Stimulated activated CD8-positive, alpha-beta memory T cell treated with anti-CD3 and anti-CD28 coated beads, Interleukin-15, amount 100 ng/mL, for 1 hour (primary cell): ENCODE measurements at places on chromosomes 13 and 19.

DNA sequence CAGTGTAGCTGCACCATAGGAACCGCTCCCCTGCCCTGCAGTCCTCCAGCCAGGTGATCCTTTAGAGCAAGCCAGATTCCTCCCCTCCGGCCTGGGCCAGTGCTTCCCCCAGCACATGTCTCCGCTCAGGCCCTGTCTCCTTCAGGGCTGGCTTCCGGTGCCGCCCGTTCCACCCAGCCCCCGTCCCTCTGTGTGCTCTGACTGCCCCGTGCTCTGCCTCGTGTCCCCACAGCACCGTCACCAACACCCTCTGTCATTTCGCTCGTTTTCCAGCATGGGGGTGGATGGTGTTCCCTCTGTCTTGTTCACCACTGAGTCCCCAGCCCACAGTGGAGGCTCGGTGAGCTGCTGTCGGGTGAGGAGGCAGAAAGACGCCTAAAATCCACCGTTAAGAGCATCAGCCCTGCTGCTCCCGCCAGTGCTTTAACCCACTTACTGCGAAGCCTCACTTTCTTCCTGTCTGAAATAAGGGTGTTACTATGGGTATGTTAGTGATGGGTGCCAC, 54.5 kb downstream of the TSSK6 start:
- DNase-seq: no peak

DNA sequence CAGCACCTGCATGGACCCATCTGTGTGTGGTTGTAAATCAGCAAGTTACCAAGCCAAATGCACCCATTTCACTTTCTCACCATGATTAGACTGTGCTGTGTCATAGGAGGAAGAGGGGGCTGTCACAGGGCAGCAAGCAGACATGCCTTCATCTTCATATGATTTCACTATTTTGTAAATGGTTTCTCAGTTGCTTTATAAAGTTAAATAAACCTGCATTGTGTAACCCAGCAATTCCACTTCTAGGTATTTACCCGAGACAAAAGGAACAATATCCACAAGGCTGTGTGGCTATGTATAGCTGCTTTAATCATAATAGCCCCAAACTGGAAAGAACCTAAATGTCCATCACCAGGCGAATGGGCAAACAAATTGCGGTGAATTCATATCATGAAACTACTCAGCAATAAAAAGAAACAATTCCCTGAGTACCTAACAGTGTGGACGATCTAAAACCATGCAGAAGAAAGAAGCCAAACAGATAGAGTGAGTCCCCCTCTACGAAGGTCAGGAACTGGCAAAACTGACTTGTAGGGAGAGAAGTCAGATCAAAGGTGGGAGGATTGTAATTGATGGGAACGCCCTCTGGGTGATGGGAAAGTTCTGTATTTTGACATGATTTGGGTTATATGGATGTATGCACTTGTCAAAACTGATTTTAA, 185.4 kb downstream of the COL4A1 start:
- DNase-seq: no peak

GRCh38 chr13:30864433-30865122, 41.5 kb upstream of the MEDAG start:
- DNase-seq: no peak

- DNase-seq: no peak
Observed at GRCh38 chr19:5154799-5155426, 185.7 kb downstream of the PTPRS start.

DNA sequence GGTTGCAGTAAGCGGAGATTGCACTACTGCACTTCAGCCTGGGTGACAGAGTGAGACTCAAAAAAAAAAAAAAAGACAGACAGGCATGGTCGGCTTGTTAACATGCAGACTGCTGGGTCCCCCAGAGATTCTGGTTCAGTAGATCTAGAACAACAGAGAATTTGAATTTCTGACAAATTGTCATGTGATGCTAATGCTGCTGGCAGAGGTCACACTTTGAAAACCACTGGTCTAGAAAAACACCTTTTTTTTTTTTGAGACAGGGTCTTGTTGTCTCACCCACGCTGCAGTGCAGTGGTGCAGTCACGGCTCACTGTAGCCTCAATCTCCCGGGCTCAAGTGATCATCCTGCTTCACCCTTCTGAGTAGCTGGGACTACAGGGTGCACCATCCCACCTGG, 7.7 kb upstream of the LRFN3 start:
- DNase-seq: no peak

- DNase-seq: no peak
Observed at GRCh38 chr19:39814595-39814994, 19.4 kb downstream of the DYRK1B start.

- DNase-seq: no peak
Observed at GRCh38 chr19:58409010-58409790, 751 bp downstream of the ZNF584 start.

GRCh38 chr19:14072535-14073260, at the start of gene MISP3:
Gene MISP3 (plus strand): TSS chr19:14072786. CDS start chr19:14073310, 524 bp downstream.
- DNase-seq: no peak

- DNase-seq: peak; percentile 12
Observed at GRCh38 chr13:39038569-39039030, 344 bp downstream of the NHLRC3 start.

GRCh38 chr13:96860882-96861281, 133.4 kb downstream of the OXGR1 start:
- no peak for DNase-seq

DNA sequence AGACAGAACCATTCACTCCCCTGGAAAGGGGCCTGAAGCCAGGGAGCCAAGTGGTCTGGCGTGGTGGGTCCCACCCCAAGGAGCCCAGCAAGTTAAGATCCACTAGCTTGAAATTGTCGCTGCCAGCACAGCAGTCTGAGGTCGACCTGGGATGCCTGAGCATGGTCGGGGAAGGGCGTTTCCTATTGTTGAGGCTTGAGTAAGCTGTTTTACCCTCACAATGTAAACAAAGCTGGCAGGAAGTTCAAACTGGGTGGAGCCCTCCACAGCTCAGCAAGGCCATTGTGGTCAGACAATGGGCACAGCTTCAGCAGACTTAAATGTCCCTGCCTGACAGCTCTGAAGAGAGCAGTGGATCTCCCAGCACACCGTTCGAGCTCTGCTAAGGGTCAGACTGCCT, 195.6 kb upstream of the DACH1 start:
- no peak for DNase-seq

GRCh38 chr13:40756042-40756441, 14.9 kb downstream of the MRPS31 start:
- DNase-seq: no peak

- DNase-seq: no peak
Observed at GRCh38 chr19:1942934-1943555, 2.1 kb downstream of the CSNK1G2 start.

- DNase-seq: no peak
Observed at GRCh38 chr13:97879646-97880310, 73.7 kb upstream of the IPO5 start.

- no peak for DNase-seq
Observed at GRCh38 chr13:32535115-32535514, 3.5 kb downstream of the N4BP2L2 start.

DNA sequence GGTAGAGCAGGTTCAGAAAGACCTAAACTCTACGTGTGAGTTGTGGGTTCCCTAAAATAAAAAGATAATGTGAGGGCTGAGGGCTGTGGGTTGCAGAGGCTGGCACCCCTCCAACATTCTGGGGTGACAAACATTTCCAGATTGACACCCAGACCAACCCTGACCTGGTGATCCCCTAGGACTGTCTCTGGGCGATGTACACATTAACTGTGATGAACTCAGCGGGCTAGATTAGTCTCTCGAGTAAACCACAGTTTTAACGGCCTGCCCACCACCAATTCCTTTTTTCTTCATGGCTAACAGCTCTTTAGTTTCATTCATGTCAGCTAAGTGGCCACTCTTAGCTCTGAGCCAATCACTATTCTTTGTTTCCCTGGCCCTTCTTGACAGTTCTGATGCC, 24.8 kb downstream of the SIAH3 start:
- no peak for DNase-seq

DNA sequence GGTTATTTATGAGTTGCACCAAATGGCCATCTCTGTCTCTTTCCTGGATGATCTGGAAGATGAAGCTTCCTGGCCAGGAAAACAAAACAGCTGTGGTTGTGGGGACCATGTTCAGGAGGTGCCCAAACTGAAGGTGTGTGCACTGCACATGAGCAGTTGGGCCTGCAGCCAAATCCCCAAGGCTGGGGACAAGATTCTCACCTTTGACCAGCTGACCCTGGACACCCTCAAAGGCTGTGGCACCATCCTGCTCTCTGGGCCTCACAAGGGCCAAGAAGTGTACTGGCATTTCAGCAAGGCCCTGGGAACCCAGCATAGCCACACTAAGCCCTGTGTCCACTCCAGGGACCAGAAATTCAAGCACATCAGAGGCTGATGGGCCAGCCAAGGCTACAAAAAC, 84.2 kb downstream of the KCNRG start:
- no peak for DNase-seq
